ENCODE measurements at places on chromosomes 6 and 20. TPM values are rescaled to one million over a fixed set of nuclear protein-coding genes. Genes with fewer than 3 reads are reported as not detected.

DNA sequence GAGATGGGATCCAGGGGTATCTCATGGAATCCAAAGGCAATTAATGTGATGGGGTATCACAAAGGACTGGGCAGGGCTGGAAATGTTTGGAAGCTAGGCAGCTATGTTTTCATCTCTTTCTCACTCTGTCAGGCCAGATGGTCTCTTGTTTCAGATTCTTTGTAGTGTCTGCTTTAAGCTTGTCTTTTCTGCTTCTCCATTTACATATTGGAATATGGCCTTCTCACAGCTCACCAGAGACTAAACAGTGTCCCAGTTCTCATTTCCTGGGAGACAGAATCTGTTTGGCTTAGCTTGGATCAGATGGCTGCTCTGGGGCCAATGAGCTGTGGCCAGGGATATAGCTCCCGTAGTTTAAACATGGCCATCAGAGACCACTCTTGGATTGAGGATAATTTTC is 78.9 kb downstream of the SLC35F1 start:
- peaks cover 5% of the 10 kb centered on the region for H3K27me3 ChIP-seq
- H3K4me1 ChIP-seq, result no peaks in the 10 kb centered on the region
- H3K27ac ChIP-seq, result no peak overlapping the region
- no peak for DNase-seq
- no peak overlapping the region for H3K4me3 ChIP-seq
- no peaks in the 10 kb centered on the region for H3K36me3 ChIP-seq

Gene BIRC7
- total RNA-seq, result 0.74 TPM

DNA sequence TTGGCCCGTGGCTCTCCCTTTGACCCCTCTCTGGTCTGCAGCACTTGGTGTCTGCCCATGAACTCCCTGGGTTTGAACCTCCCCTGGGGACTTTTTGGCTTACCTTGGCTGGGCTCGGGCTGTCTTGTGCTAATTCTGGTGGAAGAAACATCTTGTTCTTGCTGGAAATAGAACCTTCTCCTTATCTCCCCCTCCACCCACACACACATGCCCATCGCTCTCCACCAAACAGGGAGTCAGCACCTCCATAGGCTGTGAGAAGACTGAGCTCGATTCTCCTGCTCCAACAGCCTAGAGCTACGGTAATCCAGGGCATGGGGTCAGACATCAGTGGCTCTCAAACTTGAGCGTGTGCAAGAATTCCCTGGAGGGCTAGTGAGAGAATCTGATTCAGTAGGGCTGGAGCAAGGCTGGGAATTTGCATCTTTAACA is 114.4 kb upstream of the SLC22A23 start:
- H3K27me3 ChIP-seq, result peaks cover 15% of the 10 kb centered on the region
- H3K4me1 ChIP-seq, result no peaks in the 10 kb centered on the region
- no peaks in the 10 kb centered on the region for H3K36me3 ChIP-seq
- DNase-seq, result no peak
- H3K4me3 ChIP-seq, result no peak overlapping the region
- no peak overlapping the region for H3K27ac ChIP-seq

- no peaks in the 10 kb centered on the region for H3K27me3 ChIP-seq
- no peak for DNase-seq
- H3K36me3 ChIP-seq, result peaks cover 2% of the 10 kb centered on the region
Measured at GRCh38 chr6:73782911-73783310, 86.9 kb downstream of the CD109 start.

- no peaks in the 10 kb centered on the region for H3K36me3 ChIP-seq
- H3K4me1 ChIP-seq, result no peaks in the 10 kb centered on the region
- no peak overlapping the region for H3K4me3 ChIP-seq
- H3K27me3 ChIP-seq, result no peaks in the 10 kb centered on the region
- DNase-seq, result no peak
Measured at GRCh38 chr6:112503091-112503596, 156.0 kb downstream of the RFPL4B start.
